Stimulated activated CD4-positive, alpha-beta T cell treated with anti-CD3 and anti-CD28 coated beads, TNF-alpha, amount 100 ng/mL, for 1 hour (primary cell): ENCODE measurements at places on chromosomes 2 and 18.

GRCh38 chr2:206289391-206289790, 14.9 kb downstream of the ZDBF2 start:
- no peak for DNase-seq

GRCh38 chr2:145845207-145845894, 1325.4 kb upstream of the ZEB2 start:
- DNase-seq, result no peak

GRCh38 chr18:46250812-46251173, 146.6 kb downstream of the HAUS1 start:
- no peak for DNase-seq

- no peak for DNase-seq
These were observed 35.5 kb downstream of the POU3F3 start for GRCh38 chr2:104889291-104889959.

GRCh38 chr18:27715751-27716150, 461.2 kb downstream of the CDH2 start:
- DNase-seq, result no peak

DNA sequence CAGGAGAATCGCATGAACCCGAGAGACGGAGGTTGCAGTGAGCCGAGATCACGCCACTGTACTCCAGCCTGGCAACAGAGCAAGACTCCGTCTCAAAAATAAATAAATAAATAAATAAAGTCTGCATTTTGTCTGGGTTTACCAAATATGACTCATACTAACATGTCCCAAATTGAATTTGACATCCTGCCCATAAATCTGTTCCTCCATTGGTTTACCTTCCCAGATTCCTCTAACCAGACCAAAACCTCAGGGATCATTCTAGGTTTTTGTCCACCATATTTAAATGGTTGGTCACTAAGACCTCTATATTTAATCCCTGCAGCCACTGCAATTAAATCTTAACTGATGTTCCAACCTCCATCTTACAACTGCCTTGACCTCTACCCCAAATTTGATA, 150.9 kb downstream of the ATAD2B start:
- DNase-seq, result no peak

GRCh38 chr18:34562252-34562870, 147.7 kb upstream of the DTNA start:
- no peak for DNase-seq

- no peak for DNase-seq
These were observed 32.8 kb upstream of the B3GNT7 start for GRCh38 chr2:231362555-231363184.

DNA sequence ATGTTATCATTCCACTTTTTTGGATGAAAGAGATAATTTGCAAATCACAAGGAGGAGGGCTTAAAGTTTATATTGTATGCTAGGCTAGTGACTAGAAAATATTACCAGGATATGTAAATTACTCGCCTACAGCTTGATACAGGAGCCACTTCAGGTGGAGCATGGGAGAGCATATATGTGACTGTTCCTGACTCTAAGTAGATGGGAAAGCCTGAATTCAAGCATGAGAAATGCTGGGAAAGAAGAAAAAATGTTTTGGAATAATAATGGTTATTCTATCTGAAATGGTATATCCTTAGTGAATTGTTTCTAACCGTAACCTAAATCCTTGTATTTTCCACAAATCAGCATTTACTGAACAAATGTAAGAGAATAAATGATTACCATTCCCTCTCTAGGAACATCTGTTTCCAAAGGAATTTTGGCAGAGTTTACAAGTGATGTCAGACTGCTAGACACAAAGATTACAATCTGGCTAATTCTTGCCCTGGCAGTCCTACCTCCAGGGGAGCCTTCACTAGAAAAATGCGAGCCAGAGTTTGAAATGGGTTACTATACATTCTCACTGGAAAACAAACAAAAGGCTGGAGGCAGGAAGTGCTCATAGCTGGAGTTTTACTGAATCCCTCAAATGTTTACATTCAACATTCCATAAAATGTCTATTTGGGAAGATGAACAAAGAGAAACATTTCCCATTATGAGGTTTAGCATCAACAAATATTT, 129.4 kb upstream of the MAPRE2 start:
- no peak for DNase-seq

- no peak for DNase-seq
These were observed 319.8 kb downstream of the CTNNA2 start for GRCh38 chr2:79832511-79833234.

DNA sequence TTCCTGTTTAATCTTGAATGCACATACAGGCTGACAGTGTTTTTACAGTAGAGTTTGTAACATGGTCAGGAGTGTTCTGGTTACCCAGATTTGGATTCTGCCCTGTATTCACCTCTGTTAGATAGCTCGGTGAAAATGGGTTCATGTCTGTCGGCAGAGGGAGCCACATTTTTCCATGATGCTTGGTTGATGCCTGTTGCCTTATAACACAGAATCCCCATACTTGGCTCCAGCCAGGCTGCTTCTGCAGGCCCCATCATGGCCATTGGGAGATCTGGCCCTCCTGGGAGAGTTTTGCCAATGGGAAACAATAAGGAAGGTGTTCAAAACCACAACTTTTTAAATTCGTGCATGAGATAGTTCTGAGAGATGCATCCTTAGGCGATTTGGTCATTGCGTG, 78.1 kb downstream of the WDSUB1 start:
- no peak for DNase-seq

GRCh38 chr2:10162586-10163497, 40.3 kb downstream of the RRM2 start:
- no peak for DNase-seq

DNA sequence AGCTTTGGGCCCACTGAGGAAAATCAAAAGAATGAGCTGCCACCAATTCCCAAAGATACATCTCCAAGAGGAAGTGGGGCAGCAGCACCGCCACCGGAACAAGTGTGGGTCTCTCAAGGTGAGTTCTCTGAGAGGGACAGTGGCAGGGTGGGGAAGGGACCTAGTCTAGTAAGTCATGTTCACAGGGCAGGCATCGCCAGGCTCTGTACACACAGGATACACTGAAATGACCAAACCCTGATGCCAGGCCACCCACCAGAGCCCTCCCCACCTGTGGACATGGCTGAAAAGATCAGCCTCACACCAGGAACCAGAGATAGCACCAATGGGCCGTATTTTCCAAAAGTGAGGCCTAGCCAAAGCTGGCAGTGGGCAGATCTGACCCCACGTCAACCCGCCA, 108.2 kb upstream of the SMAD2 start:
- DNase-seq, result no peak

GRCh38 chr2:175188761-175189160, 7.3 kb upstream of the ATP5MC3 start:
- no peak for DNase-seq
